ENCODE measurements at places on chromosomes 12 and 14.

DNA sequence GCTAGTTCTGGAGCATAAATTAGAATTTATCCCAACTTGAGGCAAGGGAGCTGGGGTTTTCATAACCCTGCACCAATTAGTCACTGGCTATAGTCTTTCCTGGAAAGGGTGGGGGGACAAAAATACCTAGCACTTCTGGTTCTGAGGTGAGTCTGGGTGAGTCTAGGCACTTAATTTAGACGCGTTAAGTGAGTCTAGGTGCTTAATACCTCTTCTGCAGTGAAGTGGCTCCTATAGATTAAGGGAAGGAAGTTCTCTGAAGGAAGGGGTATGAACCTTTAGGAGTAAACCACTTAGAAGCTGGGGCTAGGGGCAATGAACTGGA lies 251.7 kb downstream of the EFCAB11 start:
- DNase-seq, result no peak

DNA sequence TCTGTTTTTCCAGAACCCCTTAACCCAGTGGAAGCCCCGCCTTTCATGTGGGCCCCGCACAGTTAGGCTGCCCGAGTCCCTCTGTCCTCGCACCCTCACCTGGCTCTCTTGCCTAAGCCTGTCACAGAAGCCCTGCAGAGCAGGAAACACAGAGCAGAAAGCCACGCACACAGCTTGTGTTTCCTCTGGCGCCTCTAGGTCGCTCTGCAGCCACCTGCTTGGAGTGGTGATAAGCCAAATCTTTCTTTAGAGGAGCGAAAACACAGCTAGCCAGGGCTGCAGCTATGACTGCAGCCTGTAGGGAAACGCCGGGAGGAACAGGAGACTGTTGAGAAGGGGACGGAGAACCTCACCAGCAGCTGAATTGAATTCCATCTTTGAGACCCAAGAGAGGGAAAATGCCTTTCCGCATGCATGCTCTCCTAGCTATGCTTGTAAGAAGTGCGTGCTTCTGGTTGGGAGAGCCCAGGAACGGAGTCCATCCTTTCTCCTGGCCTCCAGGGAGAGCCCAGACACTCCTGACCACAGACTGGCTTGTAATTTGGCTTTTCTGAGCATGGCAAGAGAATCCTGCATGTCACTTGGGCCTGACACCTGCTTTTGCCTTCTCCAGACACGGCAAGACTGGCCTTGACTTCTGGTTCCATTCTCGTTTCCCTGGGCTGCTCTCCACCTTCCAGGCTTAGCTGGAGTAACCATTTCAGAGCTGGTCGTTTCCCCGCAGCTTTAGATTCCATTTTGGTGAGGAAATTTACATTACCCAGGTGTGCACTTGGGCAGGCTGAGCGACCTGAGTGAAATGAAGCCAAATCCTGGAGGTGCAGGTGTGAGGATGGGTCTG lies 301.6 kb downstream of the CACNA1C start:
- DNase-seq, result no peak

GRCh38 chr14:51715742-51716141 lies 64.0 kb downstream of the FRMD6 start:
- no peak for DNase-seq

- DNase-seq, result peak; percentile 7
Measured at GRCh38 chr12:101165319-101165718, 44.7 kb downstream of the SLC5A8 start.

DNA sequence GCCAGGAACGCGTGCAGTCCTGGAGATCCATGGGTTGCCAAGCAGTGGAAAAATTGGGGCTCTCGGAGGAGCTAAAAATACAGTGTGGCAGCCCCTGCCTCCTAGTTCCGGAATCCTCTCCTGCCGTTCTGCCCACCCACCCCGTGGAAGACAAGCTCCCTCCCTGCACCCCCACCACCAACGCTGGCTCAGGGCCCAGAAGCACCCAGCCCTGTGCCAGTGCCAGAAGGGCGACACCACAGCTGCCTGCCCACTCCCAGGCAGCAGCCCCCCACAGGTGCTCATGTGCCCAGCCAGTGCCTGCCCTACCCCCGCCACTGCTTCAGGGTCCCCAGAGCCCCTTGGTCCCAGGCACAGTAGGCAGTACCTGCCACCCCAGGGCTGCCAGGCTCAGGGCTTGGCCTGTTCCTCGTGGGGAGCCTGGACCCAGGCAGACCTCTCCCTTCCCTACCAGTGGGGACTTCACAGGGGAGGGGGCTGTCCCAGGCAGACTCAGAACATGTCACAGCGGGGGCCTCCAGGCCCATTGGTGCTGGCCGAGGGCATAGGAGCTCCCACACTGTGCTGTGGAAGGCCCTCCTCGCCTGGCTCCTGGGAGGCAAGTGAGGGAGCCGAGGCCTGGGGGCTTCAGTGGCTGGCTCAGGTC lies 7.4 kb downstream of the INF2 start:
- DNase-seq, result no peak

DNA sequence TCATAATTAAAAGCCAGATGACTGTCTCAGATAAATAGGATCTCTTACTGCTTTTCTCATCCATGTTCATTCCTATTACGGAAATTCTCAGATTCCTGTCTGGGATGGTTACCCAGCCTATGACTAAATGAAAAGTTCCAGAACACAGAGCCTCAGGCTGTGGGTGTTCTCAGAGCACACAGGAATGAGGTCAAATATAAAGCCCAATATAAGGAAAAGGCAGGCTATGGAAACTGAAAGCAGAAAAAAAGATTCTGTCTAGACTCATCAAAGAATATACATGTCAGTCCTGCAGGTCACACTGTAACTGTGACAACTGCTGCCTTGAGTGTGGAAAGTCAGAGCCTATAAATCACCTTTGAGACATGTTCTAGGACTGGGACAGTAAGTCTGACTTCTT lies 64.3 kb downstream of the DCAF5 start:
- peak; percentile 46 for DNase-seq

GRCh38 chr14:59085207-59085739 lies 103.2 kb upstream of the DAAM1 start:
- DNase-seq, result no peak

DNA sequence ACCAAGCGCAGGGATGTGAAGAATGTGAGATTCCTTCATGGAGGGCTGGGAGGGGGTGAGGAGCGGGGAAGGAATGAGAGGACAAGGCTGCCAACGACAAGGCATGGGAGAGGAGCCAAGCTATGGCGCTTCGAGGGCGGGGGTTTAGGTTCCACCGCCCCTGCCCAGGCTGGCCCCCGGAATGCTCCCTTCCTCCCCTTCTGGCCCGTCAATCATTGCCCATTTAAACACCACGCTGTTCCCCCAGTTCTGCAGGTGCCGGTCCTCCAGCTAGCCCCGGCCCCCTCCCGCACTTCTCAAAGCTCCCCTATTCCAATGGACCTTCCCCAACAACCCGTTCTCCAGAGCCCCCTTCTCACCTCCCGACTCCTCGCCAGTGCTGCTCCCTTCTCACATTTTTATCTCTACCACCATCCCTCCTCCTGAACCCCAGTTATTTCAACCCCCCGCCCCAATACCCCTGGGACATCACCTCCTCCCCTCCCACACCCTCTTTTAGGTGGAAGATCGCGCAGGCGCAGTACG lies 428 bp downstream of the RNF41 start:
- DNase-seq, result peak; percentile 77

- DNase-seq, result no peak
Measured at GRCh38 chr12:65911321-65911720, 87.0 kb downstream of the HMGA2 start.

DNA sequence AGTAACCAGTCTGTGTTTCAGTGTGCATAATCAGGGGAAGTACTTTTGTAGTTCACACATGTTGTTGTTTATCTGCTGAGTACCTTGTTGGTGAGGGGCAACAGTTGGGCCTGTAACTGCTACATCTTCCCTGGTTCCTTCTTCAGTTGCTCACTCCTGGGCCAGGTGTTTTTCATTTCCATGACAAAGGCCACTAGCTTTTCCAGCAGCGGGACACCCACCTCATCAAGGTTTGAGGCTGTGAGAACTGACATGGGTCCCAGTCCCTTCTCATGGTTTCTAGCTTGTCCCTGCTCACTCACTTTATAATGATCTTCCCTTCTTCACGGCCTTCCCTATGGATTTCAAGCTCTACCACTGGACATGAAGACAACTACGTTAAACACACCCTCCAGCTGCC lies 1.5 kb upstream of the NOXRED1 start:
- DNase-seq, result no peak

DNA sequence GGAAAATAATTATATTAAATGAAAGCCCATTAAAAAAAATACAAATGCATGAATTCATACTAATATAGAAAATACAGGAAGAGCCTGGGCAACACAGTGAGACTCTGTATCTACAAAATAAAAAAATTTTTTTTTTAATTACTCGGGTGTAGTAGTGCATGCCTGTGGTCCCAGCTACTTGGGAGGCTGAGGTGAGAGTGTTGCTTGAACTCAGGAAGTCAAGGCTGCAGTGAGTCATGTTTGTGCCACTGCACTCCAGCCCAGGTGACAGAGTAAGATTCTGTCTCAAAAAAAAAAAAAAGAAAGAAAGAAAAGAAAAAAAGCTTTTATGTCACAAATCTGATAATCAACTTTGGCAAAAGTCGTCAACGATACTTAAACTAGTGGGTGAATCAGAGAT lies 80.6 kb upstream of the PLEKHA5 start:
- DNase-seq, result no peak

DNA sequence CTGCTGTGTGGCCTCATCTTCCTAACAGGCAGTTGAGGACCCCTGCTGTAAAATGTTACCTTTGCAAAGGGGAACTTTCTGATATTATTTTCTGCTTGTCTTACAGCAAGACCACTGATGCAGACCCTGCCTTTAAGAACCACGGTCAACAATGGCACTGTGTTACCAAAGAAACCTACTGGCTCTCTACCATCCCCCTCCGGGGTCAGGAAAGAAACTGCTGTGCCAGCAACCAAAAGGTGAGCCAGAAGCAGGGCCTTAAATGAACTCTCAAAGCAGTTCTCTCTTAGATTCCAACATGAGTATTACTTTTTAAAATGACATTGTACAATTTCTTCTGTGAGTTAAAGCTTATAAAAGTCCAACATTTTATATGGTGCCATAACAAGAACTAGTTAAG lies 72.2 kb downstream of the EML1 start:
- no peak for DNase-seq

DNA sequence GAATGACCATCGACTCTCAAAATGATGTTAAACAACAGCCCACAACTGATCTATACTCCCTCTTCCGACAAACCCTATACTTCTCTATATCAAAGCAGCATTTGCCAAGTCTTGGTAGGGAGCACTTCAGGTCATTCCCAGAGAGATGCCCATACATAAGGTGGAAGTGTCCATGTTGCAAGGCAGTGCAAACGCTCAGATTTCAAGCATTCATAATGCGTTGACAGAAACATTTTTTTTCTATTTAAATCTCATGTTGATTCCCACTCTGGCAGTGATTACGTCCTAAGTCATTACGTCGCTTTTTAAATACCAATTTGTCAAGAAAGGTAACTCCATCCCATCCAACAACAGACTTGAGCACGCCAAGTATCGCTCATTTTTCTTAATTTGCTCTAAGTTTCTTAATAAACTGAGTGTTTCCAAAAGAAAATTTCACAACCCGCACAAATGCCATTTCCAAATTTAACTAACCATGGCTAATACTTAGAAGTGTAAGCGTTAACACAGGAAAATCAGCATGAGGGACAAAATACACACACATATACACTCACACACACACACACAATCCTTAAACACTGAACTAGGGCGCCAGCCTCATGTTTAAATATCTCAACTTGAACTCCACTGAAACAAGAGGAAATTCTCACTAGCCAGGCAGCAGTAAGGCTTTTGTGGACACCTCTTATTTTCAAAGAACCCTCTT lies 1.1 kb downstream of the GXYLT1 start:
- no peak for DNase-seq

DNA sequence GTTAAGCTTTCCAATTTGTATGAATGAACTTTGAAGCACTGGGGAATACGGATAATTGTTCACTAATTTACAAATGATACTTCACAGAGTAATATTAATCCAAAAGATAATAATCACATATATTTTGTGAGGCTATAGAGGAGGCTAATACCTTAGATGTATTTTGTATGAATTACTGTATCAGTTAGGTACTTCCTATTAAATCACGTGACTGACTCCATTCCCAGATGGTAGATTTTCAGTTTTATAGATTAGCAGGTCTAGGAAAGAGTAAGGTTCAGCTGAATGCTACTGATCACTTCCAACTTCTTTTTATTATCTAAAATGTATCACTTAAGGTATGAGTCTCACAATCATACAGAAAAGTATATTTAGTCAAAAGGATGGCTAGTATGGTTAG lies 133.6 kb downstream of the PDE3A start:
- no peak for DNase-seq

GRCh38 chr12:79857675-79858074 lies 77.2 kb downstream of the PPP1R12A start:
- DNase-seq, result no peak

GRCh38 chr14:65224799-65225198 lies 122.5 kb upstream of the MAX start:
- DNase-seq, result no peak

DNA sequence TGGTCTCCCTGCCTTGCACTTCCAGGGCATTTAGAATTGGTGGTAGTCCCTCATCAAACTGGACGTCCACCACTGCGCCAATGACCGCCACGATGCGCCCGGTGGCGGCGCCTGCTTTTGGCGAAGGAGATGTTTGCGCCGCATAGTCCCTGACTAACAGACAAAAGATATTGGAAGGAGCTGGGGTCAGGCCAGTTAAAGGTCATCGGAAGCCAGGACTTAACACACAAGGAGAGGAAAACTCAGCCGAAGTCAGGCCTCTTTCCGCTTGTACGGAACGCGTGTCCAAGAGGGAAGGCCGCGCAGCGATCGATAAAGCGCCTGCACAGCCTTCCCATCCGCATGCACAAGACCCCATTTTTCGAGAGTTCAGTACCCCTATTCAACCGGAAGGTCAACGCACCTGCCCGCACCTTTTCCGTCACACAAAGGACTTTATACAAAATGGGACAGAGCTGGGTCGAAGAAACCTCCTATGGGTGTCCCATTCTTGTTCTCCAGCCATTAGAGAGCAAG lies 525 bp downstream of the ATP5F1B start:
- DNase-seq, result peak; percentile 3

DNA sequence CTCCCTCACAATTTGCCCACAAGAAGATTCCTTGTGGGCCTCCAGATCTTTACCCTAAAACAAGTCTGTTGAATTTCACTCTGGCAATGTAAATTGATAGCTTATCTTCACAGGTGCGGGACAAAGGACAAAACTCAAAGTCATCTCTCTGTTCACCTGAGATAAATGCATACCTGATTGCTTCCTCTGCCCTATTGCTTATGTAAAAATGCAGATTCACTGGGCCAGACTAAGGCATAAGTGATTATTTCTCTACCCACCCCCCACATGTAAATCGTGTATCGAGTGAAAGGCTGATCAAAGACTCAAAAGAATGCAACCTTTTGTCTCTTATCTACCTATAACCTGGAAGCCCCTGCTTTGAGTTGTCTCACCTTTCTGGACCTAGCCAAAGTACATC lies 316.8 kb downstream of the SSPN start:
- DNase-seq, result no peak

- DNase-seq, result no peak
Measured at GRCh38 chr14:74133833-74134481, 49.2 kb downstream of the LIN52 start.

GRCh38 chr12:26122681-26123481 lies 2.0 kb downstream of the BHLHE41 start:
- no peak for DNase-seq

GRCh38 chr14:52551696-52552062 lies 626 bp downstream of the TXNDC16 start:
- peak; percentile 20 for DNase-seq

Data from RWPE1 (cell line).